ENCODE measurements at places on chromosomes 11 and 22. TPM values are rescaled to one million over a fixed set of nuclear protein-coding genes. Genes with fewer than 3 reads are reported as not detected.

LRRC74B gene
- 0.25 TPM for total RNA-seq

RAG2 gene
- not detected for total RNA-seq

FBLN1 gene
- total RNA-seq, result 167 TPM

- H3K27me3 ChIP-seq, result no peaks in the 10 kb centered on the region
- no peak for DNase-seq
- no peaks in the 10 kb centered on the region for H3K4me1 ChIP-seq
- no peak overlapping the region for H3K4me3 ChIP-seq
Measured at GRCh38 chr11:14764579-14765527, 121.2 kb downstream of the PDE3B start.

SMIM35 gene
- not detected for total RNA-seq

GRK3 gene
- 0.37 TPM for total RNA-seq

GRCh38 chr11:72228229-72228843 is 3.8 kb downstream of the INPPL1 start:
- no peak overlapping the region for H3K27ac ChIP-seq
- H3K36me3 ChIP-seq, result peaks cover 30% of the 10 kb centered on the region

GRCh38 chr11:7677071-7677470 is 3.8 kb upstream of the CYB5R2 start:
- no peaks in the 10 kb centered on the region for H3K36me3 ChIP-seq
- H3K27me3 ChIP-seq, result no peaks in the 10 kb centered on the region
- DNase-seq, result peak; percentile 54
- no peak overlapping the region for H3K4me3 ChIP-seq

SCN3B gene
- total RNA-seq, result not detected

FIBIN gene
- not detected for total RNA-seq

DNA sequence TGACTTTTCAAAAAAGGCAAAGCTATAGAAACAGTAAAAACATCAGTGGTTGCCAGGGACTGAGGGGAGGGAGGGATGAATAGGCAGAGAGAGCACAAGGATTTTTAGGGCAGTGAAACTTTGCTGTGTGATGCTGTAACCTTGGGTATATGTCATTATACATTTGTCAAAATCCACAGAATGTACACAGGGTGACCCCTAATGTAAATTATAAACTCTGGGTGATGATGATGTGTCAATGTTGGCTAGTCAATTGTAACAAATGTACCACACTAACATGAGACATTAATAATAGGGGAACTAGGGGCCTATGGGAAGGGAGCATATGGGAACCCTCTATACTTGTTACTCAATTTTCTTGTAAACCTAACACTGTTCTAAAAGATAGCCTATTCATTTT is 24.8 kb downstream of the RIBC2 start:
- no peak overlapping the region for H3K27ac ChIP-seq
- no peaks in the 10 kb centered on the region for H3K36me3 ChIP-seq
- H3K4me3 ChIP-seq, result no peak overlapping the region
- H3K4me1 ChIP-seq, result peaks cover 34% of the 10 kb centered on the region

GRCh38 chr11:8671651-8672062 is 10.8 kb downstream of the TRIM66 start:
- no peak overlapping the region for H3K27ac ChIP-seq
- no peaks in the 10 kb centered on the region for H3K27me3 ChIP-seq
- H3K36me3 ChIP-seq, result no peaks in the 10 kb centered on the region
- DNase-seq, result no peak
- H3K4me3 ChIP-seq, result no peak overlapping the region

ZNRF3 gene
- total RNA-seq, result 5.2 TPM

GGTLC2 gene
- not detected for total RNA-seq

DNA sequence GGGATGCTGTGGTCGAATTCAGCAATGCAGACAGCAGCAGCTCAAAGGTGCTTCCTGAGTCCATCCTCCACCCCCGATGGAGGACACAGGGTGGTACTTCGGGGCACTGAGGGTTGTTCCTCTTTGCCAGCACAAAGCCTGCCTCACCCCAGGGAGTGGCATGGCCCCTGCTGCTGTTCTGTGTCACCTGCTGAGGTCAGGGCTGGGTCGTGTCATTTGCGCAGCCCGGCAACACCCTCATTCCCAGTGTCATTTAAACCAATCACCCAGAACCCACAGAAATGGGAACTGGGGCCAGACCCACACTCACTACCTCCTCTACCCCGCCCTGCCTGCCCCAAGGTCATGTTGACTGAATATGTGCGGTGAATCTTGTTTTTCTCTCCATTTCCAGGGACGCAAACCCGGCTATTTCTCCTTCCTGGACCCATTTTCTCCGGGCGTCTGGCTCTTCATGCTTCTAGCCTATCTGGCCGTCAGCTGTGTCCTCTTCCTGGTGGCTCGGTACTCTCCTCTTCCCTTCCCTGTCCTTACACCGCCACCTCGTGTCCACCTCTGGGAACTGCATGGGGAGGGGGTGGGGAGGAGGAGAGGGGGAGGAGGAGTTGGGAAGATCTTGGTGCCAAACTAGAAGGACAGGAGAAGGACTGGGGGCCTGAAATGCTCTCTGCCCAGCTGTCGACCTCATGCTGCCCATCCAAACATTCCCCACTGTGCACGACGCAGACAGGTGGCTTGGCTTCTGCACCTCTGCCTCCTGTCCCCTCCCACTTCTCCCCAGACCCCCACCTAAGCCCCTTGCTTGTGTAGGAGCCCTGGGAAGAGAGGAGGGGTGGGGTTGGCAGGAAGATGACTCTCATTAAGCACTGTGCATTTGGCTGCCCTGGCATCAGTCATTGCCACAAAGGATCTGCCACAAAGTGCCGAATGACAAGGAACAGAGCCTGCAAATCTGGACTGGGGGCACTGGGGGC is 71.2 kb upstream of the TBCEL start:
- H3K27me3 ChIP-seq, result peaks cover 60% of the 10 kb centered on the region
- DNase-seq, result peak; percentile 60
- H3K27ac ChIP-seq, result no peak overlapping the region
- peak overlapping the region; percentile 7 for H3K4me3 ChIP-seq

LGR4 gene
- 33.4 TPM for total RNA-seq

- no peak overlapping the region for H3K4me3 ChIP-seq
- no peak overlapping the region for H3K27ac ChIP-seq
- H3K4me1 ChIP-seq, result peaks cover 27% of the 10 kb centered on the region
- no peaks in the 10 kb centered on the region for H3K36me3 ChIP-seq
- no peaks in the 10 kb centered on the region for H3K27me3 ChIP-seq
- no peak for DNase-seq
Measured at GRCh38 chr22:39625569-39626537, 55.3 kb downstream of the CACNA1I start.

DNA sequence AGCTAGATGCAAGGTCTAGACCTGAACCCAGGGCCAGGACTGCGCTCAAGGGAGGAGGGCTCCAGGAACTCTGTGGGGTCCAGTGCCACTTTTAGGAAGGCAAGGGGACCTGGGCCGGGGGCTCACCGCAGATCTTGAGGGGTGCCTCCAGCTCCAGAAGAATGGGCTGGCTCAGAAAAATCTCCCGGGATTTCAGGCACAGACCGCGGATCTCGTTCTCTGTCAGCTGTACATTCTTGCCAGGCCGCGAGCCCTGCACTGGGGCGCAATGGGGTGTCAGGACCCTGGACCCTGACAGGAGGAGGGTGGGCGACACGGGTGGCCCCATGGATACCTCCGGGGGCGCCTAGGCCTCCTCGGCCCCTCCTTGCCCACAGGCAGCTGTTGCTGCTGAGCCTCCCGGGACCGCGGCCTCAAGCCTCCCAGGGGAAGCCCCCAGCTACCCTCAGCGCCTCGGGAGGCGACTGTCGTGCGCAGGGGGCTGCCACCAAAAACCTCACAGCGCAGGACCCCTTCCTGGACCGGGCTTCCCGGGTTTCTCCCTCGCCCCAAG is 640 bp downstream of the PPP1CA start:
- H3K27me3 ChIP-seq, result no peaks in the 10 kb centered on the region
- no peak for DNase-seq
- H3K4me1 ChIP-seq, result peaks cover 14% of the 10 kb centered on the region
- peak overlapping the region; percentile 41 for H3K27ac ChIP-seq
- H3K4me3 ChIP-seq, result peak overlapping the region; percentile 99
- 0 out of 2 replicates have a peak, but pooled peaks cover 6% of the 10 kb centered on the region for H3K36me3 ChIP-seq

DNA sequence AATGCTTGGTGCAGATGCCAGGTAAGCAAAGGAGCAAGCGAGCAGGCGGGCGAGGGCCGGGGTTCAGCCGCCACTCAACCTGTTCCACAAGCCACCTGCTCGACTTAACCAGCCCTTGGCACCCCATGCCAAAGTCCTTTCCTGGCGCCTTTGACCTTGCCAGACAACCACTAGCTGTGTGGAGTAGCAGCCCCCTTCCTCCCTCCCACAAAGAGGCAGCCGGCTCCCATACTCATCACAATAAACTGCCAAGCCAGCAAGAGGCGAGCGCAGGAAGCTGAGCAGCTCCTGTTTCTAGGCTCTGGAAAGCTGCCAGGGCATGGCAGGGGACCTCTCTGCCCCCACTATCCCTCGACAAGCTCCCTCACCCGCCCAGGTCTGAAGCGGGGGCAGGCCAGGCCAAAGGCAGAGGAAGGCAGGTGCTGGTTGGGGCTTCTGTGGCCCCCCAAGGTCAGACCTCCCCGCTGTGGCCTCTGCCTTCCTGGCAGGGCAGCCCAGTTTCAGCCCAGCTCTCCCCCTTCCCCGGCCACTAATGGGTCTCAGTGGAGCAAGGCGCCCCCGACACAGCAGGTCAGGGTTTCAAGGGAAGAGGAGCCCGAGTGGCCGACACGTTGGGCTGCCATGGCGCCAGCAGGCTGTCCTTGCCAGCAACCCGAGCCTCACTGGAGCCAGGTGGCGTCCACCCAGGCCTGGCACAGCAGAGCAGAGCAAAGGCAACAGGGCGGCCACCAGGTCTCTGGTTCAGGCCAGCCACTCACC is 15.3 kb downstream of the MACROD1 start:
- no peaks in the 10 kb centered on the region for H3K36me3 ChIP-seq
- no peak overlapping the region for H3K27ac ChIP-seq
- no peak overlapping the region for H3K4me3 ChIP-seq
- H3K4me1 ChIP-seq, result no peaks in the 10 kb centered on the region
- H3K27me3 ChIP-seq, result no peaks in the 10 kb centered on the region

DNA sequence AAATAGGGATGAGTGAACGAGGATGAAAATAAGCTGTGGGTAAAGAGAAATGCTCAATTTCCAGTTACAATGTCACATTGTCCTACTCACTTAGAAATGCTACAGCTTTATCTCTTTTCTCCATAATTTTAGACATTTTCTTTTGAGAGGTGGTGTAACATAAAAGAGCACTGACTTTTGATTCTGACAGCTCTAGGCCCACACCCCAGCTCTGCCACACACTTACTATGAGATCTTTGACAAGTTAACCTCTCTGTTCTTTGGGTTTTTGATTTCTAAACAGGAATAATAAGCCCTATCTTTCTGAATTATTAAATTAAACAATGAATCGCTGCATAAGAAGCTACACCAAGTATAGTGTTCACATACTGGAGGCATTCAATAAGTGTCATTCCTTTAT is 228.3 kb upstream of the PITPNB start:
- no peaks in the 10 kb centered on the region for H3K36me3 ChIP-seq
- no peaks in the 10 kb centered on the region for H3K27me3 ChIP-seq
- no peaks in the 10 kb centered on the region for H3K4me1 ChIP-seq

DNA sequence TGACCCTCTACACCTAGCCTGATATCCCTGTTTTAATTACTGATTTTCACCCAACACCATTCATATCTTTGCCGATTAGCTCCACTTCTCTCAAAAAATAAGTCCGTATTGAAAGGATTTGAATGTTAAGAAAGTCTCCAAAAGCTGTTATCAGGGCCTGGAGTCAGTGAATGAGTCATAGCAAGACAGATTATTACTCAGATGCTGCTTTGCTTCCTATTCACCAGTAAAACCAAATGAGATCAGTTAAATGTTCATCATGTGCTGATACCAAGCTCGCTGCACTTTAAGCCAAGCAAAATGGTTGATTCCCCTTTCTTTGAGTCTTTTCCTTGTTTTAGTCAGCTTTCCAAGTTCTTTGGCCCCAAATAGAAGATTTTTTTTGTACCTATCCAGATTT is 228.4 kb downstream of the FAT3 start:
- H3K27ac ChIP-seq, result no peak overlapping the region
- peak; percentile 37 for DNase-seq
- H3K27me3 ChIP-seq, result no peaks in the 10 kb centered on the region

KRTAP5-8 gene
- total RNA-seq, result not detected

- no peak overlapping the region for H3K4me3 ChIP-seq
- H3K36me3 ChIP-seq, result no peaks in the 10 kb centered on the region
- DNase-seq, result no peak
Measured at GRCh38 chr11:72792437-72793021, 1.3 kb downstream of the STARD10 start.

DNA sequence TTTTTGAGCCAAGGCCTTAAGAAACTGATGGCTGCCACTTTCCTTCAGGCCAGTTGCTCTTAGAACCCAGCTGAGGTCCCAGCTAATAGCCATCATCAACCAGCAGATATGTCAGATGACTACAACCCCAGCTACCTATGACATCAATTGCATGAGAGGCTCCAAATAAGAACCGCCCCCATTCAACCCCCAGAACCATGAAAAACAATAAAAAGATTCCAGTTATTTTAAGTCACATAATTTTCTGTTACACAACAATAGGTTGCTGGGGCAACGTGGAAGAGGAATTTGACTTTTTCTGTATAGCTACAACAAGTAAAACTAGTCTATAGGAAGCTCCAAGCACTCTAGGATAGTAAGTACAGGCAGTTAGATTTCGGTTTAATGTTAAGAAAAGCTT is 216.3 kb upstream of the MTNR1B start:
- no peaks in the 10 kb centered on the region for H3K36me3 ChIP-seq
- no peak overlapping the region for H3K4me3 ChIP-seq
- no peak overlapping the region for H3K27ac ChIP-seq
- no peaks in the 10 kb centered on the region for H3K4me1 ChIP-seq
- DNase-seq, result no peak

DNA sequence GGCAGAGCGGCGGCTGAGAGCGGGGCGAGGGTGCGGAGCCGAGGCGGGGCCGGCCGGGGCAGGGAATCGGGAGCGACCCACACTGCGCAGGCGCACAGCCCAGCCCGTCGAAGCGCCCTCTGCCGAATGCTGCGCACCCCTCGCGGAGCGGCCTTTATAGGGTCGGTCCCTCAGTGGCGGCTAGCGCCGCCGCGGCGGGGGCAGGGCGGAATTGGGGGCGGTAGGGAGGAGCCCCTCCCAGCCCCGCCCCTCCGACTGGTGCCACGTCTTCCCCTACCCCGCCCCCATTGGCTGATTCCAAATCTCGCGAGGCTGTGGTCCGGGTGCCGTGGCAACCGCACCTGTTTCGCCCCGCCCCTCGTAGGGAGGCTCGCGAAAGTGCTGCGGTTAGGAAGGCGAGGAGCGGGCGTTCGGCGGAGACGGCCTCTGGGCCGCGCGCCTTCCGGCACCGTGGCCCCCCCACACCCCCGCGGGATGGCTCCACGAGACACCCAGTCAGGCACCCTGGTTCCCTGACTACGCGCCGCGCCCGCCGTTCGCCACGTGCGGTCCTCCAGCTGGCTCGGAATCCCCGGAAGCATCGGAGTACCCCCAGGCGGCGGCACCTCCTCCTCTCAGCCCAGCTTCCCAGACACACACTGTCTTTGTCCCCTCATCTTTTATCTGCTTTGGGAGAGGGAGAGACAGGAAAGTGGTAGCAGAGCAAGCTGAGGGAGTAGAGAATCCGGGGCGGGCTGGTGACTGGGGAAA is at the start of gene EHD1:
EHD1 (minus strand) TSS at position 128 of the 750 bp plus-strand sequence. CDS start 157 bp downstream, outside the sequence.
- H3K27me3 ChIP-seq, result no peaks in the 10 kb centered on the region
- peak within 1 kb of the TSS; percentile 80 for H3K27ac ChIP-seq
- DNase-seq, result peak; percentile 99
- H3K4me3 ChIP-seq, result peak within 1 kb of the TSS; percentile 98
- peaks cover 28% of the 10 kb centered on the region for H3K4me1 ChIP-seq

Data from PC-9 (cell line).